Effector CD4-positive, alpha-beta T cell (primary cell): ENCODE measurements at places on chromosomes 6 and 20.

DNA sequence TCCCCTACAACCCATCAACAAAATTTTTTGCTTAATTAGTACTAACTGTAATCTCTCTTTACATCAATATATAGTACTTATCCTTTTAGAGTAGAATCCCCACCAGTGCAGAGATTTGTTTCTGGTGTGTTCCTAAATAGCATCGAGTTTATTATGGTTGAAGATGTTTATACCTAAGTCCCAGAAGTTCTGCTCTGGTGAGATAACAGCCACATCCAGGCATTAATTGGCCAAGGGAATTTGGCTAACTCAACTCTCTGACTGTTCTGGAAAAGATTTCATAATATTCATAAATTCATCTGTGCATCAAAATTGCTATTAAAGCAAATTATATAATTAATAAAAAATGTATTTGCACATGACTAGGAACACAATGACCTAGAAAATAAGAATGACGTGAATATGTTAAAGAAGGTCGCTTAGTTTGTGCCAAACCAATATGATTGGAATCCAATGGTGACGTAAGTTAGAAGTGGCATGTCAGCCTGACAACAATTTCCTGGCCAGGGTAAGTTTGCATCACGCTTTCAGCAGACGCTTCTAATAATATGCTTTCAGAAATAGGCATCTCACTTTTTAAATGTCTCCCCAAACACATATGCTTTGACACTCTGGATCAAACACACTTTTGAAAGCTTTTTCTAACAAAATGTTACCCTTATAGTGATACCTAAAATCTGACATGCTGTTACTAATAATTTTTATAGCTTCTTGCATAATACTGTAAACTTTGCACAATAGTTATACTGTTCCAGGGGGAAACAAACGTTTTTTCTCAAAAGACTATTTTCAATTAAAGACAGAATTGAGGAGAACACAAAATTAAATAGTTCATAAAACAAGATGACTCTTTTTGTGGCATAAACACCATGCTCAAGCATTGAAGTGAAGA is 236.7 kb downstream of the TENT5A start:
- DNase-seq: no peak

DNA sequence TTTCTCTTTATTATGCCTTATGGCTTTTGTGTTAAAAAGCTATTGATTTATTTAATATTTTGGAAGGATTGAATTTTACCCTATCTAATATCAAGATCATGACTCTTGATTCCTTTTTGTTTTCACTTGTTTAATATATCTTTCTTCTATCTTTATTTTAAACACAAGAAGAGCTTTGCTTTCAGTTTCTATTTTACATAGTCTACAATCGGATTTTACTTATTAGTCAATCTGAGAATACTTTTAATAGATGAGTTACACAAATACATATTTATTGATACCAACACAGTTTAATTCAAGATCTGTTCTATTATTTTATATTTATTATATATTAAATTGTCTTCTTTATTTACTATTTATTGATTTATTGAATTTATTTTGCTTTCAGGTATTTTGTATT is 218.8 kb downstream of the ESR1 start:
- no peak for DNase-seq

DNA sequence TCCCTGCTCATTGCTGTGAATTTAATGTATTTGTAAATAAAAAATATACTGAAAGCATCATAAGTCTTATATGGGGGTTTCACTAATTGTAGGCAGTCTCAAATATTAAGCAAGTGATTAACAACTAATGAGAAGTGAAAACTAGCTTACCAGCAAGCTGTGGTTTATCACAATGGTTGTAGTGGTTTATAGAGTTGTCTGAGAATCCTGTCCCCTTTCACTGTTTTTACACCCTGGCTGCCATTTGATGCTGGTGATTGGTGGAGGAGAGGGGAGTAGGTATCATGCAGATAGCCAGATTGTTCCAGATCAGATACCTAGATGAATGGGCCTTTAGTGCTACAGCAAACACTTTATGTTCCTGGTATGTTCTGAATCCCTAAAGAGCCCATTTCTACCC is 6.0 kb downstream of the MKKS start:
- DNase-seq: no peak

DNA sequence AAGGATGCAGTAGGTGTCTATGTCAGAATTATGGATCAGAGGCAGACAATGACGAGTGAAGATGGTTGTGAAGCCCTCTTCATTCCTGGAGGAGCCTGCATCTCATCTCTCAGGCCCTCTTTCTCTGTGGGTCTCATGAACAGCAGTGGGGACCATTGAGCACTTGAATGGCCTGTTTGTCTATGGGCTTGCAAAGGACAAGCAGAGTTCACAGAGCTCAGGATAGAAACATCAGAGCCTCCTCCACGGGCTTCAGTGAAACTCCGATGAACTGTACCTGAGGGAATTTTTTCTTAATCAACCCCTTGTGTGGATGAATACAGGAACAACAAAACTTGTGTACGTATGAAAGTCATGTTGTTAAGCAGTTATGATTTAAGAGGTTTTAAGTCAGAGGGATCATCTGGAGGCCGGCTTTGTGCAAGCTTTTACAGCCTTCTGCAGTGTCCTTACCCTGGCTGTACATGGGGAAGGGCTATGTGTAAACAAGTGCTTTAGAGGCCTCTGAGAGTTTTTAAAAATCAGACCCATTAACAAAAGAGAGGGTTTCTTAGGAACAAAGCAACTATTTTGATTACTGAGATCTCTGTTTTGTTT is 29.7 kb upstream of the PI16 start:
- no peak for DNase-seq

GRCh38 chr20:50737352-50737751 is 6.0 kb downstream of the PARD6B start:
- DNase-seq: no peak

DNA sequence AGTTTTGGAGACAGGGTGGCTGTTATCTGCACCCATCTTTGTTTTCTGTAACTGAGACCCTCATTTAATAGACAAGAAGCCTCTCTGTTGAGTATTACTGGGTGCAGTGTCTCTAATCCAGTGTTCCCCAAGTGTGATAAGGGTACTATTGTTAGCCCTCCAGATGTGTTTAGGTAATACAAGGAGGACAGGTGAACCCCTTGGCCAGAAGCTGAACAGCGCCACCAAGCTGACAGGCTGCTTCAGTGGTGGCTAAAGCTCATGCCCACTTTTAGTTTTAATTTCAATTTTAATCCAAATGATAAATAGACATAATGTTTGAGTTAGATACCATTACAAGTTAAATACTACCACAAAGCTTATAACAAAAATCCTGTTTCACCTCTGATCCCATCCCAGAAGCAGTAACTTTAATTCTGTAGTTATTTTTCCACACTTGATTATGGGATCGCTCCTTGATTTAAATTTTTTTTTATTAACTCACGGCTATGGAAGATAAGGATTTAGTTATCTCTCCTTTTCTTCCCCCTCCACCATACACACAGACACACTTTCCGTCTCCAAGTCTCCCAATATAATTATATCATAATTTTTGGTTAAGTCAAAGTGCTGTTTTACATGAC is 8.4 kb upstream of the STK35 start:
- DNase-seq: no peak

- no peak for DNase-seq
Observed at GRCh38 chr6:79544939-79545450, 7.8 kb upstream of the LCA5 start.

DNA sequence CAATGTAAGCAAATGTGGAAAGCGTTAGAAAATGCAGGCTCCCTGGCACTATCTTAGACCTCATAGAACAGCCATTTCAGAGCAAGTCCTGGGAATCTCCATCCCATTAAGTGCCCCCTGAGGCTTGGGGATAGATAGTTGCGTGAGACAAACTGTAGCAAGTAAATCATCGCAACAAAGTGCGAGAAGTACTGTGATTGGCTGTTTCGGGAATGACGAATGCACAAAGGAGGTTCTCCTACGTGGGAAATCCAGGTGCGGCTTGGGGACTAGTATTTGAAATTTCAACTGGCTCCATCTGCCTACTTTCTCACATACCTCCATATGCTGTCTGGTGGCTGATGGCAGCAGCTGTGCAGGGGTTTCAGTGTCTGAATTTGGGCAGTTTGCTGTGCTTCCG is 84.5 kb downstream of the PLEKHG1 start:
- no peak for DNase-seq

GRCh38 chr6:113171882-113172281 is 685.3 kb upstream of the MARCKS start:
- no peak for DNase-seq

DNA sequence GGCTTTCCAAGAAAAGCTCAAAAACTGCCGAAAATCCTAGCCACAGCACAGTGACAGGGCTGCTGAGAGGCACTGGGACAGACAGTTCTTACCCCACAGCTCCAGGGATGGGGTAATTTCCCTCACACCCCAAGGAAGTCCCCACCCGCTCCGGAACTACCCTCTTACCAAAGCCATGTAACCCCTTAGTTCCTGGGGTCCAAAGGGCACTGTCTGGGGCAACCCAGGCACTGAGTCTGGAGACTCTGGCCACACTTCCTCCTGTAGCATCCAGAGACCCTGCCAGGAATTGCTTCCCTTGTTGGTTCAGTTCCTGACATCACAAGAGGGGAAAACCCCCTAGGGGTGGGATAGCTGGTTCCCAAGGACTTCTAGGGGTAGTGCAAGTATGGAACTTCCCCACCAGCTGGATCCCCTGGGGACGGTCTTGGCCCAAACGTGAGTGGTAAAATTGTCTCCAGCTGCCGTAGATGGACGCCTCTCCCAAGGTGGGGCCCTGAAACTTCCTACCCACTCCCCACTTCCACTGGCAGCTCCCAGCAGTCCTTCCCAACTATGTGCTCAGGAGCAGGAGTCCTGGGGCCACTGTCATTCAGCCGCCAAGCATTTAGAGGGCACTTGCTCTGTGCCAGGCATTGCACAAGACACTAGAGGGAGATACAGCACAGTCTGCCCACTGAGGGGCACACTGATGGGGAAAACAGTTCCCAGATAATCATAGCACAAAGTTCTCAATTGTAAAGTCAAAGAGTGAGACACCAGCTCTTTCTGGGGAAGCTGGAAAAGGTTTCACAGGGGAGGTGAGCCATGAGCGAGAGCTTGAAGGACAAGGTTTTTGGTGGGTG is 17.2 kb upstream of the HCK start:
- DNase-seq: no peak

DNA sequence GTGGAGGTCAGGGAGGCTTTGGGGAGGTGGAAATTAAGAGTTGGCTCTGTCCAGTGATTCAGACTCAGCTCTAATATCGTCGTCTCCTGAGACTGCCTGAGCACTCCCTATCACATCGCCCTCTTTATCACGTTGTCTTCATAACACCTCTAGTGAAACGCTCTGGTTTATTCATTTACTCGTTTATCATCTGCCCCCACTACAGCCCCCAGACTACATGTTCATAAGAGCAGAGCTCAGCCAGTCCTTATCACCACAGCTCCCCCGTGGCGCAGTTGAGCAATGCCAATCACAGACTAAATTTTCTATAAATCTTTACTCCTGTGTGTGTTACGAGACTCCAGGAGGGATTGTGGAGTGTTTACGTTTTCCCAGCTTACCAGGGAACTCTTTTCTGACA is 316.2 kb downstream of the ADGRB3 start:
- no peak for DNase-seq

DNA sequence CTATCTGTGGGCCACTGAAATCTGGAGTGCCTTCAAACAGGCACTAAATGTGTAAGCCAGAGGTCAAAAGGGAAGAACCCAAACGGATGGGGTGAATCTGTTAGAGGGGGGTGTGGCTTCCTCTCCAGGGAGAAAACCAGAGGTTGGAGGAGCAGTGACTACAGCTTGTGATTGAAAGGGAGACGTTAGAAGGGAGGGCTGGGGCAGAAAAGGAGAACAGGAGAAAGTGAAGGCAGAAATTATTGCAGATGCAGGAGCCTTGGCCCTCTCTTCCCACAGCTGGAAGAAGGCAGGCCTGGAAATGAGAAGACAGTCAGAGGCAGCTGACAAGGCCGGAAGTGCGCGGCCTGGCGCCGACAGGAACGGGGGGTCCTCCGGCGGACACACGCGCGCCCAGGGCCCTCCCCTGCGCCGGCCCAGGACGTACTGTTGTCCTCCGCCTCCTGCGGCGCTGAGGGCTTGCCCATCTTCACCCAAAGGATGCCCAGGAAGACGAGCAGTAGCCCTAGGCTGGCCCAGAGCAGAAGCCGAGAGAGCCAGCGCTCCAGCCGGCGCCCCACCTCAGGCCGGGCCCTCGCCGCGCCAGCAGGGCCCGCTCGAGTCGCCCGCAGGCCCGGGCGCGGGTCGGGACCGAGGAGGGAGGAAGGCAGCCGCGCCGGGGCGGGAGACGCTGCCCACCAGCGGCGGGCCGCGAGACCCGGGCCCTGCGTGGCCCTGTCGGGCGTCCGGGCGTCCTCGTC is 806 bp downstream of the LEMD2 start:
- peak; percentile 42 for DNase-seq

- no peak for DNase-seq
Observed at GRCh38 chr20:63462244-63462643, 10.2 kb downstream of the KCNQ2 start.

DNA sequence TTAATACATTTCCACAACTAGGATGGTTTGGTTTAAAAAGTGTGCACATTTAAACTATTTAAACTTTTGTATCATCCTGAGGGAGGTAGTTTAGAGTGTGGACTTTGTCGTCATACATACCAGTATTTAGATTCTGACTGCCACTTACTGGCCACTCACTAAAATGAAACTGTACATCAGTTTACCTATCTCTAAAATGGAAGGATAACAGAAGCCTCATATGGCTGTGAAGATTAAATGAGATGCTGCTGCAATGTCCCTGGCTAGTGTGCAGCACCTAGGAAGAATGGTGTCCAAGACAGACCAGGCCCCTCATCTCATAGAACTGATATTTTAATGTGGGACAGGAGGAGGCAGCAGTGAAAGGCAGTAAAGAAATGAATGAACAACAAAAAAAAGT is 12.0 kb upstream of the PKIG start:
- no peak for DNase-seq

- DNase-seq: no peak
Observed at GRCh38 chr6:50714487-50715379, 1.4 kb downstream of the TFAP2D start.

GRCh38 chr6:125598422-125598821 is 151.0 kb upstream of the HEY2 start:
- no peak for DNase-seq

- DNase-seq: no peak
Observed at GRCh38 chr20:15379681-15380296, 1042.4 kb upstream of the FLRT3 start.

- no peak for DNase-seq
Observed at GRCh38 chr6:139448051-139448649, 73.7 kb upstream of the CITED2 start.

GRCh38 chr20:40704828-40705227 is 15.8 kb upstream of the MAFB start:
- no peak for DNase-seq

GRCh38 chr6:144215402-144215931 is 65.2 kb downstream of the STX11 start:
- no peak for DNase-seq
